OCI-LY7 (cell line): ENCODE measurements at places on chromosomes 5 and 9.

- DNase-seq = no peak
Measured at GRCh38 chr9:125393426-125393825, 131.8 kb downstream of the GAPVD1 start.

- no peak for DNase-seq
Measured at GRCh38 chr9:136761545-136761981, 2.8 kb downstream of the LCN15 start.

GRCh38 chr9:131879181-131879910 lies 139.5 kb upstream of the RAPGEF1 start:
- DNase-seq = no peak

- DNase-seq = no peak
Measured at GRCh38 chr5:55911784-55912653, 60.9 kb downstream of the IL31RA start.

DNA sequence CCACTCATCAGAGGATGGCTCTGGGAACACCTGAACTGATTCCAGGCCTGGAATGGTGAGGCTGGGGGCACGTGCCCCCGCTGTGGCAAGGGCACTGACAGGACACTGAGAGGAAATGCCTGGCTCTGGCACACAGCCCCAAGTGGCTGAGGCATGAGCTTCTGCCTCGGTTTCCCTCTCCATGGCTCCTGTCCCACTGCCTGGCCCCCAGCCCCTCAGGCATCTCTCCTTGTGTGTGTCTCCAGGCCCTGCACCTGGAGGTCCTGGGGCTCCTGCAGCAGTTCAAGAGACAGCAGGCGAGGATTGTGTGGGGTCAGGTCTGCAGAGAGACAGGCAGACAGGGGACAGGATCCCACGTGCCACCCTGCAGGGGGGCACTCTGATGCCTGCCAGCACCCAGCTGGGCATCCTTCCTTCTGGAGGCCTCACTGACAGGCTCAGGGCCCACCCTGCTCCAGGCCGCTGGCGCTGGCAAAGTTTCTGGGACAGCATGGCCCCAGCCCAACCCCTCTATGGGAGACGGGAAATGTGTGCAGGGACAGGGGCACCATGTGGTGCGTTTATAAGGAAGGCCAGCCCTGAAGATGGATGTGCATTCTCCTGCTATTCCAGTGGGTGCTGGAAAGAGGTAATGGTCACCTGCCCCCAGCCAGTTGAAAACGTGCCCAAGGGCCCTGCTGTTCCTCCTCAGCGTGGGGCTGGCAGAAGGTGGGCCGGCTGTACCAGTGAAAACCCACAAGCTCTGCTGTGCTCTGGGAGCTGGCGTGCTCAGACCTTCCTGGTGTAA lies 66.0 kb downstream of the RASGEF1C start:
- DNase-seq = no peak

- no peak for DNase-seq
Measured at GRCh38 chr5:128528126-128528525, 9.9 kb downstream of the FBN2 start.

DNA sequence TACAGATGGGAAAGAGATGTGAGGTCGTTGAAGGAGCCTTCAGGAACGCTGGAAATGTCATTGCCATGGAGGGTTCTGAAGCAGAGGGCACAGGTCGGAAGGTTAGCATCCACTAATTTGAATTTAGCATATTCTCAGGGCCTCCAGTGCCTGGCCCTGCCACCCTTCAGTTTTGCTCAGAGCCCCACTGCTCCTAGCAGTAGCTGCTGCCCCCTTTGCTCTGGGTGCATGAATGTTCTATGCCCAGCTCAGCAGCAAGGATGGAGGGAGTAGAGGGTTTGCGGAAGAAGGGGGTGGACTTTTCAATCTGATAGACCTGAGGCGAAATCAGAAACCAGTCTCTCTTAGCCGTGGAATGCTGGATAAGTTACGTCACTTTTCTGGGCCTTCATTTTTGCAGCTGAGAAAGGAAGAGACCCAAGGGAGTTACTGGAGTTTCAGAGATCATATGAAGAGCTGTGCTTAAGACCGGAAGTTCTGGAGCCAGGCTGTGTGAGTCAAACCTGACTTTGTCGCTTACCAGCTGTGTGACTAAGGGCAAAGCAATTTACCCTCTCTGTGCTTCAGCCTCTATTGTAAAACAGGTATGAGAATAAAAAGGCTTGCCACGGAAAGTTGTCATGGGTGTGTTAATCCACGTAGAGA lies 133.2 kb upstream of the PANK3 start:
- no peak for DNase-seq

DNA sequence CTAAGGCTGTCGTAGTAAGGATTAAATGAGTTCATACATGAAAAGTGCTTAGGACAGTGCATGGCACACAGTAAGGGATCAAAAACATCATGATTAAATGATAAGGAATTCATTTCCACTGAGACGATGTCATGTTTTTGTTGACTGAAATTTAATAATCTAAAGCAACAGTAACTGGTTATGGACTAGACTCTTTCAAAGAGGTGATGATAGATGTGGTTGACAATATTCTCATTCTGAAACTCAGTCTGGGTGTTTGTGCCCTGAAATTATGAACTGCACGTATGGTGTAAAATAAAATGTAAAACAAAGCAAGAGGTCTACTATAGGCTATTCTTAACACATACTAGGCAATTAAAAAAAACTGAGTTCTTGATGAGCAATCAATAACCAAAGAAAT lies 280.0 kb downstream of the DENND1A start:
- no peak for DNase-seq

- no peak for DNase-seq
Measured at GRCh38 chr9:69798744-69799143, 21.9 kb upstream of the CFAP95 start.

GRCh38 chr5:43227655-43228054 lies 35.6 kb downstream of the NIM1K start:
- peak; percentile 20 for DNase-seq

- DNase-seq = no peak
Measured at GRCh38 chr9:128406848-128407391, 13.7 kb upstream of the CERCAM start.

DNA sequence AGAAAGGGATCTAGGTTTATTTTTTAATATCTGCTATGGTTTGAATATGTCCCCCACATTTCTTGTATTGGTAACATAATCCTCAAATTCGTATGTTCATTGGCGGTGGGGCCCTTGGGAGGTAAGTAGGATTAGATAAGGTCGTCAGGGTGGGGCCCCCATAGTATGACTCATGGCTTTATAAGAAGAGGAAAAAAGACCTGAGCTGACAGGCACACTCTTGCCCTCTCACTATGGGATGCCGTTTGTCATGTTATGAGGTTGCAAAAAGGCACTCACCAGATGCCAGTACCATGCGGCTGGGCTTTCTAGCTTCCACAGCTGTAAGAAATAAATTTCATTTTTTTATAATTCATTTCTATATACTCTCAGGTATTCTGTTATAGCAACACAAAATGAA lies 67.3 kb upstream of the SGCD start:
- DNase-seq = no peak

GRCh38 chr9:137791947-137792346 lies 85.6 kb upstream of the CACNA1B start:
- no peak for DNase-seq

DNA sequence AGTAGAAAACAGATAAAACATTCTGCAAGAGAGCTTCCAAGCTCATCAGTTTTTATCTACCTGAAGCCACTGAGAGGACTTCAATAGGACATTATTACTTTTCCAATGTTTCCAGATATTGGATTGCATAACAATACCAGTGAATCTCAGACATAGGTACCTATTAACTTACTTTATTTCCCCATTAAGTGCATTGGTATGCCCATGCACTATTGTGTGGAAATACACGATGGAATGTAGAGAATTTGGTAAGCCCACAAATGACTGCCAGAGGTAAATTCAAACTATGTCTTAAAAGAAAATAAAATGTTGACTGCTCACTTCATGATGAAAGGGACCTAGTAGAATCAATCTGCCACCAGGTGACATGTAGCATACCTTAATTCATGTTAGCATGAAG lies 48.1 kb upstream of the PRR16 start:
- no peak for DNase-seq

GRCh38 chr5:81006947-81007636 lies 46.9 kb downstream of the RASGRF2 start:
- no peak for DNase-seq

DNA sequence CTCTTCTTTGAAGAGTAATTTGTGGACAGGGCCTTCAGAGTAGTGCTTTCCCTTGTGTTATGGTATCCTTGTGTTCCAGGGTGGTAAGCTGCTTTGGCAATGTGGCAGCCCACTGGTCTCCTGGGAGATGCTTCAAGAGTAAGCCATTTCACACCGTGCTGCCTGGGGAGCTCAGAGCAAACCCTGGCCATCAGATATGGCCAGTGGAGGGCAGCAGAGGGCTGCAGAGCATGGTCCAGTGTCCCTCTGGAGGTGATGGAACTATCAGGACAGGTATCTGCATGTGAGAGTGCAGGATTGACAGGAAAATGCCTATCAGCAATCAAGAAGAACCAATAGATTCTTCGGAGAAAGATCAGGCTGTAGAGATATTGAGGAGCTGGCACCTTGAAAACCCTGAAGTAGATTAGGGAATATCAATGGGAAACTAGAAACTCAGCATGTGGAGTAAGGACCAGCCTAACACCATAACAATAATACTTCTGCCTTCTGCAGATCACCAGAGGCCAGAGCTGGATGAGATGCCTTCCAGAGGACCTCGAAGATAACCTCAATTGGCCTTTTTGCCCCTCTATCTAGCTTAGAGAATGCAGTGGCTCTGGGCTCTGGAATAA lies 90.8 kb downstream of the PLPPR1 start:
- peak; percentile 30 for DNase-seq

- no peak for DNase-seq
Measured at GRCh38 chr5:55450050-55450765, 84.6 kb downstream of the PLPP1 start.

GRCh38 chr5:141512390-141512910 lies 23.6 kb downstream of the PCDHGC5 start:
- peak; percentile 90 for DNase-seq

DNA sequence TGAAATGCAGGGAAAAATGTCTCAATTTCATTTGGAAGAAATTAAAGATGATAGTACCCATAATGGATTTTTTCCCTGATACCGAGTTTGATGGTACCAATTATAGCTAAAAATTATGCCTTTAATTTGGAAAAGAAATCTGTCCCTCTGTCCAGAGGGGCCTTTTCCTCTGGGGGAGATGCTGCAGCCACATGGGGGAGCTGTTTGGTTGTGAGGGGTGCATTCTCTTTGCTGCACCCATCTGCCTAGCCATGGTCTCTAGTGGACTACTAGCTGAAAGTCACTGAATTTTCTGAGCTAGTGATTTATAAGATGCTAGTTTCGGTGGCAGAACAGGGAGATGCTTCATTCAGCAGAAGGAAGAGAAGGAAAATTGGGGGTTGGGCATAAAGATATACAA lies 9.6 kb downstream of the SEC61B start:
- DNase-seq = peak; percentile 58

- DNase-seq = no peak
Measured at GRCh38 chr5:82413302-82414040, 135.3 kb upstream of the RPS23 start.

DNA sequence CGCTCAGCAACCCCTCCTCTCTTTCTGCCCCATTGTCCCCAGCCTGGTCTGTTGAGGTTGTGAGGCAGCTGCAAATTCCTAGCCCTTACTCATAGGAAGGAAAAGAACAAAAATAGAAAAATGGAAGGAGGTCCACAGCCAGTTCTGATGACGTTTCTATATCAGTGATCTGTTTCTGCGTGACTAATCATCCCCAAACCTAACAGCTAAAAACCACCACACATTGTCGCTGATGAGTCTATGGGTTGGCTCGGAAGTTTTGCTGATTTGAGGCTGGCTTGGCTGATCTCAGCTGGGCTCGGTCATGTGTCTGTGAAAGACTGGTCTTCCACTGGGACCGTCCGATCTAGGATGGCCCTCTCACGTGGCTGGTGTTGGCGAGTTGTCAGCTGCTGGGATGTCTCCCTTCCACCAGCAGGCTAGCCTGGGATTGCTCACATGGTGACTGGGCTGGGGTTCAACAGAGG lies 200.6 kb upstream of the ZNF618 start:
- DNase-seq = no peak

- DNase-seq = no peak
Measured at GRCh38 chr5:36949593-36949992, 73.0 kb downstream of the NIPBL start.

DNA sequence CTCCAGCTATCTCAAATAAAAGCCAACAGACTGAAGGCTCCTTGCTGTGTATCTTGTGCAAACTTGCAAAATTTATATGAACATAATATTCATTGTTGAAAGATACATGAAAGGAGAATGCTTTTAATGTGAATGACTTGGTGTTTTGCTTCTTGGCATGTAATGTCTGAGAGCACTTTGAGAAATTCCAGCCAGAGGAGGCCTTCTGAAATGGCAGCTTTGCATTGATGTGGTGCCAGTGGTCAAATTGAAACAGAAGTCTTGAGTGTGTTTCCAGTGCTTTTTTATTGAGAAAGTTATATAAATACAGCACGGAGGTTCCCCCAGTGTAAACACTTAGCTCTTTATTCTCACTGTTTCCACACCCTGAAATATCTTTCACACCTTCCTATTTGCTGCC lies 182.1 kb downstream of the ADCY2 start:
- no peak for DNase-seq

GRCh38 chr5:147752666-147753290 lies 29.8 kb downstream of the JAKMIP2 start:
- DNase-seq = no peak

DNA sequence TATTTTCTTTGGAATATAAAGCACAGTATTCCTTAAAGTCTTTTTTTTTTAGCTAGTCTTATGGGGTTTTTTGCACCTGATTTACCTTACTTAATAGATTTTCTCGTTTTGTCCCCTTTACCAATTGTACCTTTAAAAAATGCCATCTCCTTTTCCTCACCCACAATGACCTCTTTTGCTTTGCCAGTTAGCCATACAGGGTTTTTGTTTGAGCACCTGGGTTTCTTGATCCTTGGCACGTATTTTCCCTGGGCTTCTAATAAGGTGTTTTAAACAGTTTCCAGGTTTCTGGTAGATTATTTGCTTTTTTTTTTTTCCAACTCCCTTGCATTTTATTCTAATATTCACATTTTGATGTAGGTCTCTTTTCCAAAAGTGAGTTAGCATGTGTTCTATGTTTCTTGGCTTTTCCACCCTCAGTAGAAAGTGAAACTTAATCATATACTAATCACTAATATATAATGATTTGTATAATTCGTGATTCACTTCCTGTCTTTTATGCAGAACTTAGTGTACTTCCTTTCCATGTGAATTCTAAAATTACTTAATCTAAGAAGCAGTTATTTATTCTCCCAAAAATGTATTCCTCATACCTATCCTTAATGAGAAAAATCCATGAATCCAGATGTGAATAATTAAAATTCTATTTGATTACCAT lies 673.9 kb upstream of the RGMB start:
- DNase-seq = no peak

- DNase-seq = no peak
Measured at GRCh38 chr5:15483351-15484097, 16.5 kb upstream of the FBXL7 start.

DNA sequence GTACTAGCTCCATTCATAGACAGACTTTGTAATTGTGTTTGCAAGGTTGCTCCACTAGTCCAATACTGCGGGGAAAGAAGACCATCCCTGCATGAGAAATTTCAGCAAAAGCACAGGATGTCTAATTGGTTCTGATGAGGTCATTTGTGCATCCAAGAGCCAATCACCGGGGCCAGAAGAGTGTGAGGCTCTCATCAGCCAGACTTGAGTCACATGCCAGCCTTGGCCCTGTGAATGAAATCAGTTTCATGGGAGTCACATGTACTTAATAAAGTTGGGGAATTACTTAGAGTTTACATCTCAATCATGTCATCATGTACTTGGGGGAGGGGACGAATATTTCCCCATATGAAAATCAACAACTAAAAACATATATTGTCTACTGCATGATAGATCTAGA lies 1236.0 kb downstream of the MAT2B start:
- no peak for DNase-seq

GRCh38 chr9:109454601-109455155 lies 43.4 kb downstream of the PTPN3 start:
- no peak for DNase-seq
